Stimulated activated CD4-positive, alpha-beta T cell treated with anti-CD3 and anti-CD28 coated beads, Interleukin-1b, Interleukin-23, amount 100 ng/mL, for 1 hour (primary cell): ENCODE measurements at places on chromosomes 2 and 18.

- no peak for DNase-seq
These were observed 53.1 kb downstream of the LRRTM4 start for GRCh38 chr2:77469106-77469505.

DNA sequence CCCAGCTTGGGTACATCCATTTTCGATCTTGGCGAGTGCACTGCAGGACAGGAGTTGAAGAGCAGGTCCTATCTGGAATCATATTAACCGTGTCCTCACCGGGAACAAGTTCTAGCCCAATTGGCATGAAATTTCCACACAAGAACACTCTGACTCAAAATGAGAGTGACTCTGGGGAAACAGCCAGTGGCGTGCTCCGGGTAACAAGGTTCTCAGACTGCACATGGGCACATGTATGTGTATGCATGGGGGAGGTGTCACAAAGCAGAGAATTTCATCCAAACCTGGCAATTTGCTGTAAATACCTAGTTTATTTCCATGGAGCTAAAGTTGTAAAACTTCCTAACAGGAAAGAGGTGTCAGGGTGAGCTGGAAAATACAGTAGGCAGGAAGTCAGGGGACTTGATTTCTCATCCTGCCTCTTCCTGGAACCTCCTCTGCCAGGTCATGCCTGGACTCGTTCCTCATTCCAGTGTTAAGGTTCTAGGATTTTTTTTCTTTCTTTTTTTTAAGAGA is 1.7 kb downstream of the TUBB6 start:
- no peak for DNase-seq

DNA sequence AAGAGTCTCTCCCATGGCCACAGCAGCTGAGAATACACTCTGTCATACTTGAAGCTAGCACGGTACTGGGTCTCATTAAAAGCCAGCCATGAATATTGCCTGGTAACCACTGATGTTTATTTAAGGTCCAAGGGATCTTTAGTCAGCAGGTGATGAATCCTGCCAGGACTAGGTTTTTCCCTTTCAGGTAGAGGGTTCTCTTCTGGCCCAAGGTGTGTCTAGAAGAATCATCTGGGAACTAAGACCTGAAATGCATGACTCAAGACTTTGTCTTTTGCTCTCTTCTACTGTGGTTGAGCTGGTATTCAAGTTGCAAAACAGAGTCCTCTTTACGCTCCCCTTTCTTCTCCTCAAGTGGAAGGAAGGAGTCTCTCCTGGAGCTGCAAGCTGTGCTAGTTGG is 400.5 kb upstream of the FSIP2 start:
- DNase-seq = no peak

DNA sequence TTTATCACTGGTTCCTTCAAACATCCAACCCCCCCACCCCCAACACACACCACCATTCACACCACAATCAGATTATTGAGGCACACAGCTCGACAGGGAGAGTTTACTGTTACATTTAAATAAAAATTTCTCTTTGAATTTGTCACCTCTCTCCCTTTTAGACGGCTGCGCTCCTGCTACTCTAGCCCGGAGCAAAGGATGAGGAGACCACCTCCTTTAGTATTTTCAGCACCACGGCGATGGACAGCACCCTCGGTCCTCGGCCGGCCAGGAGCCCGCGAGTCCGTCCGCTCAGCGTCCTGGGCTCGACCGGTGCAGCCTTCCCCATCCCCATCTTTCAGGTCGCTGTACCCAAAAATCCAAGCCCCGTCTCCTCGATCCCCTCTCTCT is 892 bp downstream of the CELF4 start:
- no peak for DNase-seq

DNA sequence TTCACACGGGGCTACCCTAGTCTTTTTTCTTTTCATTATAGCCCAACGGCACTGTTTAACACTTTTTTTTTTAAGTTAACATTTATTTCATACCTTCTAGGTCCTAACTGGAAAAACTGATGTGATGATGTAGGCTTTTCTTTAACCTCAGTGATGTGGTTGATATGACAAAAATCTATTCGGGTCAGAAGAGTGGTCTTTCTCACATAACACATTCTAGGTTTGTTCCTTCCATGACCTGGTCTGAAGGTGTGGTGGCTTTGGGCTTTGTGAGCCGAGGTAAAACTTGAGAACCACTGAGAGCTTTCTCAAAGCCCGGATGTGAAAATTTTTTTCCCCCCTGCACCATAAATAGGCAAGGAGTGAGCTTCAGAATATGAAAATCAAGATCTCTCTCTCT is 44.2 kb downstream of the GPD2 start:
- DNase-seq = no peak

GRCh38 chr2:164792316-164793170 is 49.1 kb downstream of the COBLL1 start:
- no peak for DNase-seq

- DNase-seq = no peak
These were observed 86.6 kb downstream of the DTNB start for GRCh38 chr2:25586726-25587144.

- no peak for DNase-seq
These were observed at the start of gene ZAP70 for GRCh38 chr2:97713296-97714083. ZAP70 (plus strand) TSS chr2:97713576; CDS start chr2:97724037, 10,461 bp downstream.

GRCh38 chr18:48922801-48923730 is 27.7 kb downstream of the SMAD7 start:
- no peak for DNase-seq

- no peak for DNase-seq
These were observed 245.3 kb upstream of the ID2 start for GRCh38 chr2:8436585-8436984.

DNA sequence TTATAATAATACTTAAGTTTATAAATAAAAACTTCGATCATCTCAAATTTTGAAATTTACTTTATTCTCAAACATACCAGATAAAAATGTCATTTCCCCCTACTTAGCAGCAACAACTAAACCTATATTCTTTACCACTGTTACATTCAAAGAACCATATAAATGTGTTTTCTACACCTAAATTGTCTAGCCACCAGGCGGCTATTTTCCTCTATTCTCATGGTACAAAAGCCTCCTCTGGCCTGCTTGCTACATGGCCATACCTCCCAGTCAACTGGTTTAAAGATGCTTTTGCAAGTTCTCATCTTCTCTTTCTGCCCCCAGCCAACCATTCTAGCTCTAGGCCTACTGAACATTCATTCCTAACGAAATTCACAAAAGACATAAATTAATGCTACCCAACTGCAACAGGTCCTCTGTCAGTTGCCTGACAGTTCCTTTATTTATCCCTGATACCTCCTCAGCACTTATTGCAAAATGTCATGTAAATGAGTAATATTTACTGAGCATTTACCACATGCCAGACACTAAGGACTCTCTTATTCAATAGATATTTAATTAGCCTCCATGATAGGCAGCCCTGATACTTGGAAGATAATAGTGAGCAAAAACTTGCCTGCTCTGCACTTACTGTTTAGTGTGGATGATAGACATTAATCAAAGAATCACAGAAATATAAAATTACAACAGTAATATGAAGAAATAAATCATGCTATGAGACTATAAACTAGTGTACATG is 5.0 kb downstream of the C1D start:
- DNase-seq = no peak

DNA sequence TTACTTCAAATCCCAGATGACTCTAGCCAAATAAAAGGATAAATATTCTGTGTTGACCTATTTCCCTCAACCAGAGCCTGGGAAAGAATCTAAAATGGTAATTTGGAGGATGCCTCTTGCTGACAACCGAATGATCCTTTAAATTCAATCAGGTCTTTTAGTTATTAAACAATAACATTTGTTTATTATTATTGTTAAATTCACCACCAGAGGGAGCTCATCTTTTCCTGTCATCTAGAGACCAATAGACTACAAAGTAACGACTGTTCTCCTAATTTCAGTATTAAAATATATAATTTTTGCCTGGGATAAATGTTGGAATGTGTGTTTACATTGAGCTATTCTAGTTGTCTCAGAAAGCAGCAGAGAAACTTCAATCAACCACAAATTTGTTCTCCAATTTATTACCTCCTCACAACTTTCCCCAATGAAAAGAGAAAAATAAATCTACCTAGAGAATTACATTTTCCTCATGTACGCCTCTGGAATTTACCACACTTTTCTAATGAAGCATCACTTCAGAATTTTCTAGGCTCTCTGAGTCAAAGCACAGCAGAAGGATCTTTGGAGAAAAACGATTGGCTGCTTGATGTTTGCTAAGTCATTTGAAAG is 142.7 kb downstream of the SCG2 start:
- no peak for DNase-seq

GRCh38 chr2:150487537-150488429 is at the start of gene RND3:
RND3 (minus strand) TSS chr2:150487667; CDS start chr2:150487417, 250 bp downstream.
- DNase-seq = no peak

GRCh38 chr18:23867006-23867405 is 147.5 kb upstream of the TTC39C start:
- no peak for DNase-seq

GRCh38 chr2:200399046-200399445 is 92.6 kb downstream of the SPATS2L start:
- DNase-seq = no peak

DNA sequence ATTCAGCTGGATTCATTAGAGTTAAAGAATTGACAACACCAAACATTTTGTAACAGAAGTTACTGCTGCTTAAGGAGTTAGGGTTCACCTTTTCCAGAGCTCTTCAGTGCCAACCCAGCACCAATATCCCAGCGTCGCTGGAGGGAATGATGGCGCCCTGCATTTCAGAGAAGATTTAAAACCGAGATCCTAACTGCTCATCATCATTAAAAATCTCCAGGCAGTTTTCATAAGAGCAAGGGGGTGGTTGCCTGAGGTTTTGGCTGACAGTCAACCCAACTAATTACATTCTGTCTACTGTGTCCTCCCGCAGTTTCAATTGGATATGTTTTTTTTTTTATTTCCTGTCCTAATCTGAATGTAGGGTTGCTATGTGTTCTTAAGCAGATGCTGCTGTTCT is 509.6 kb upstream of the TCF4 start:
- no peak for DNase-seq
